Endodermal cell (in vitro differentiated cells): ENCODE measurements at places on chromosomes 2 and 18.

DNA sequence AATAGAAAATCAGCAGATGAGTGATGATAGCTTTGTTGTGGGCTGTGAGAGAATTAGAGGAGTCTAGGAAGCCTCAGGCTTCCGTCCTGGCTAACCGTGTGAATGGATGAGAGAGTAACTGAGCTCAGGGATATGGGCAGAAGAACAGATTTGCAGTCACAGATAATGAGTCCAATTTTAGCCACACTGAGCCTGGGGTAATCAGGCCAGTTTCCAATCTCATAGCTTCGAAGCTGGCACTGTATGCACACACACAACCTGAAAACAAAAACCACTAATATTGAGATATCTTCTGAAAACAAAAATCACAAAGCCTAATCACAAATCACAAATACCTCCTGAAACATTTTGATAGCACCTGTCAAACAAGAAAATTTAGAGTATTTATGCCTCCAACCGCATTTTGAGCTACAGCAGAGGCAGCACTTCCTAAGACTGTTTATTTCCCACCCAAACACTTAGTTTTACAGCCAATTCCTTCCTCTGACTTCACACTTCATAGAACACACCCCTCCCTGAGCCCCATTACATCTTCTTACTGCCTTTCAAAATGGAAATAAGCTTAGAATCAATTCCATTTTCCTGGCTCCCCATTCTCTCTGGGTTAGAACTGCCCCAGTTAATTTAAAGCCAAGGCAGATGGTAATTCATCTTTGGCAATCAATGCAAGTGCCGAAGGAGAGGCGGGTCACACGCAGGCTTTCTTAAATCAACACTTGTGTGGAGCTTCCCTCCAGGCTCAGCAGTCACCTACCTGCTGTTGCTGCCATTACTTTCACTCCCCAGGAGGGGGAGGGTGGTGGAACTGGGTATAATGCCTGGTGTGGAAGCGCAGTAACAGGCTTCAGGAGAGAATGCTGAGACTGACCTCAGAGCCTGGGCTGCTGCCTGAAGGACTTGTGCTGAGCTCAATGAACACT lies 18.9 kb downstream of the TTR start:
- DNase-seq, result peak; percentile 91
- H3K4me3 ChIP-seq, result no peak overlapping the region
- no peaks in the 10 kb centered on the region for H3K36me3 ChIP-seq

DNA sequence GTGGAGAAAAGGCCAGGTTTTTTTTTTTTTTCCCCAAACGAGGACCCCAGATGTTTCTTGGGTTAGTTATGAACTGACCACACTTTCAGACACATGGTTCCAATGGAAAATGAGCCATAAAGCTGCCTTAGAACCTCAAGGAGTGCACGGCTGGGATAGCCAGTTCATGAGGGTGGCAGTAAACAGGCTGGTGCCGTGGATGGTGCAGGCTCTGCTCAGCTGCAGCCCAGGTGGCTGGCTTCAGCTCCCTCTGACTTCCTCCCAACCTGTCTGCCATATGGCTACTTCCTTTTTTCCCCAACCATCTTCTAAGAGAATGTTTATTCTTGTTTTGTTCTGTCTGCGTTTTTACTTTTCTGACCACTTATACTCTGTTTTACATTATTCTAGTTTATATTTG lies 109.8 kb upstream of the LMAN1 start:
- no peak for DNase-seq
- H3K36me3 ChIP-seq, result no peaks in the 10 kb centered on the region
- no peak overlapping the region for H3K27ac ChIP-seq
- H3K4me3 ChIP-seq, result no peak overlapping the region

DNA sequence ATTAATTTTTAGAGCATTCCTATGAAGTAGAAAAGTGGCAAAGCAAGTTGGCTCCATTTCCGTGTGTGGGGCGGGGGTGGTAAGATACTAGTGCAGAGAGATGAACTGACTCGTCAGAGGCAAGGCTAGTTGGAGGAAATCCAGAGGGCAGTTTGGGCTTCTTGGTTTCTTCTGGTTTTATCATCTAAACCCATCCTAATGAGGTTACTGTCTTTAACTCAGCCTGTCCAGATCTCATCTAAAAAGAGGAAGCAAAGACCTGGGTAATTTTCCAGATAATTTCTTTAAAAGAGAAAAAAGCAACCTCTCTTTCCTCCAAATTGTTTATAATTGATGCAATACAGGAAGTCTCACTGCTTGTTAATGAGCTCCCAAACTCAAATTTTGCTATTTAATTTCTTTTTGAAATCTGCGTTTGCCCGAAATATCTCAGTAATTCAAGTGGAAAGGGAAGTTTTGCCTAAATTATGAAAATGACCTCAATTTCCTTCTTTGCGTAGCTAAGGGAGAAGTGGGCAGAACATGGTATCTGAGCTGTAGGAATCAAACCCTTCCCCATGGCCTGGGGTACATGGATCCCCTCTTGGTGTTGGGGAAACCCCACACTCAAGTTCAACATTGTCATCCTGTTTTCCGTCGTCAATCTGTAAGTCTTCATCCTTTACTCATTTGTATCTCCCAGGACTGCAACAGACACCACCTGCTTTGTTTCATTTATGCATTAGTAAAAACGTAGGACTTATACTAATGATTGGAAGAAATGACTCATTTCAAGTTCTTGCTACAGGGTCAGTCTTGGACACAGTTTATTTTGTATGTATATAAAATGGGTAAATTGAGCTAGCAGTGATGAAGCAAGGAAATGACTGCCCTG lies 89.1 kb upstream of the KLF7 start:
- H3K27me3 ChIP-seq, result no peaks in the 10 kb centered on the region
- H3K27ac ChIP-seq, result peak overlapping the region; percentile 94
- no peaks in the 10 kb centered on the region for H3K36me3 ChIP-seq
- H3K4me1 ChIP-seq, result peaks cover 16% of the 10 kb centered on the region

DNA sequence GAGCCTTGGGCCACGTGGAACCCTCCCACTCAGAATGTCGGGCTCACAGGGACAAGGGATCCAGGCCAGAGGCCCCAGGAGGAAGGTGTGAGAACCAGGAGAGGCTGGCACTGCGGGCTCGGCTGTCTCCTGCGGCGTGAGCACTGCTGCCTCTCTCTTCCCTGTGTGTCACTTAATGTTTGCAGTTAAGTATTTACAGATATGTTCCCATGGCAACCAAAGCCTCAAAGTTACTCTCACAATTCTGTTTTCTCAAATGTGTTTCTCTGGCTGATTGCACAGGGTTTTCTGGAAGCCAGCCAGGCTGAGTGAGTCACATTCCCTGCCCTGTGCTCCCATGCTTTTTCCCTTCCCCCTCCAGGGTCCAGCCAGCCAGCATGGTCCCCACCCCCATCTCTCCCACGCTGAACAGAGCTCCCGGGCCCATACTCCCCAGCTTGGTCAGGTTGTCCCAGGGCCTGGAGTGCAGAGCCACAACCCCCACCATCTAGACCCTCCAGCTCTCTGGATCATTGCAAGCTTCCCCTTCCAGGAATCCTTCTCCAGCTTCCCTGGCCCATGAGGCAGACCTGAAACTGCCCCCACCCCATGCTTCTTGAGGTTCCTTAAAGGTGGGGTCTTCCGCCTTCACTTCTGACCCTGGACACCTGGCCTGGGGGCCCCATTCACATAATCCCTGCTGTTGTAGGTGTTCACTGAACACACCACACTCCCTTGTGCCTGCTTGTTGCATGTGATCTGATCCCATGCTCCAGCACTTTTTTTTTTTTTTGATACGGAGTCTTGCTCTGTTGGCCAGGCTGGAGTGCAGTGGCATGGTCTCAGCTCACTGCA lies 265.9 kb downstream of the CELF4 start:
- no peak overlapping the region for H3K4me3 ChIP-seq
- no peaks in the 10 kb centered on the region for H3K27me3 ChIP-seq
- H3K4me1 ChIP-seq, result no peaks in the 10 kb centered on the region
- H3K27ac ChIP-seq, result peak overlapping the region; percentile 49

GRCh38 chr18:32919799-32920198 lies 147.0 kb upstream of the KLHL14 start:
- H3K4me1 ChIP-seq, result no peaks in the 10 kb centered on the region
- H3K27ac ChIP-seq, result no peak overlapping the region
- peak; percentile 87 for DNase-seq
- H3K4me3 ChIP-seq, result no peak overlapping the region
- H3K36me3 ChIP-seq, result no peaks in the 10 kb centered on the region

DNA sequence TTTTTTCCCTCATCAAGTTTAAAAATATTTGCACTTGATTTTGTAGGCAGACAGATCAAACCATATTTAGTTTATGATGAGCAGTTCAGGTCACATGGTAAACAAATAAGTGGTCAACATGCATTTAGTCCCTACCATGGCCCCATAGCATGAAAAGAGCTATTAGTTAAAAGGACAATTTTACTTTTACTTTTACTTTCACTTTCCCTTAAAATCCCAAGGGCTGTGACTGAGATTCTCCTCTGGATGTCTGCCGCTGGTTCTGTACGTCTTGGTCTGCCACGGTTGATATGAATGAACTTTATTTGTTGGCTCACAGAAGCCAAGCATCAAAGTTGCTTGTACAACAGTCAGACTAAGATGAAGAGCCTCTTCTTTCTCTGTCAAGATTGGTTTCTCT lies 626.2 kb upstream of the CDH7 start:
- H3K4me3 ChIP-seq, result no peak overlapping the region
- no peaks in the 10 kb centered on the region for H3K36me3 ChIP-seq
- no peaks in the 10 kb centered on the region for H3K4me1 ChIP-seq
- H3K27ac ChIP-seq, result no peak overlapping the region
- H3K27me3 ChIP-seq, result no peaks in the 10 kb centered on the region

GRCh38 chr2:119464981-119465380 lies 33.3 kb downstream of the TMEM37 start:
- no peaks in the 10 kb centered on the region for H3K27me3 ChIP-seq
- no peaks in the 10 kb centered on the region for H3K36me3 ChIP-seq
- no peaks in the 10 kb centered on the region for H3K4me1 ChIP-seq
- DNase-seq, result no peak

DNA sequence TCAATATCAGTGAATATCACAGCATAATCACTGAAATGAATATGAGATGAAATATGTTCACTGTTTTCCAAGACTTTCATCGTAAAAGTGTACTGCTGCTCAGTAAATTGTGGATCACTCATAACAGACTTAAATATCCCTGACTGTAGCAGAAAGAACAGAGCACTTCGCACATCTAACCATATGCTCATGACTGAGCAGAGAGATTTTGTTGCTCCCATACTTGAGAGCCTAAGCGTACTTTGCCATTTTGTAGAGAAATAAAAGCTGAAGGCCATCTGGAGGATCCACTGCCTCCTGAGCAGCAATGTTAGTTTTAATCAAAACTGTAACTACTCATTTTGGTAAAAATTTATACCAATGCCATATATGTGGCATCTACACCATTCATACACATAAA lies 243.5 kb downstream of the STK39 start:
- no peak overlapping the region for H3K27ac ChIP-seq
- peaks cover 8% of the 10 kb centered on the region for H3K4me1 ChIP-seq

GRCh38 chr18:45116116-45116515 lies 435.4 kb downstream of the SETBP1 start:
- no peak overlapping the region for H3K4me3 ChIP-seq
- DNase-seq, result no peak

DNA sequence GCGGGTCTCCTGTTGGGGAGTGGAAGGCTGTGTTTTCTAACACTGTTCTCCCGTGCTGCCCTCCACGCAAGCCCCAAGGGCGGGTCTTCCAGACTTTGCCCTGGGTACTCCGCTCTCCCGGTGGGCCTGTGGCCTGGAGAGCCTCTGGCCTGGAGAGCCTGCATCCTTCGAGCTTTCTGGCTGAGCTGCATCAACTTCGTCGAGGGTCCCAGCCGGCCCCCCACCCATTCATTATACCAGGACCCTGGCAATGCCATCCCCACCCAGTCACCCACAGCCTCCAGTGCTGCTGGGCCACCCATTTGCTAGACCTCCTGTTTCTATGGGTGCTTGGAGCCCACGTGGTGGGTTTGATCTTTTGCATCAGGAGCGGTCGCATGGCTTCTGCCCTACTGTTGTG lies 102.2 kb downstream of the PTGR3 start:
- no peaks in the 10 kb centered on the region for H3K4me1 ChIP-seq
- H3K4me3 ChIP-seq, result no peak overlapping the region
- no peaks in the 10 kb centered on the region for H3K36me3 ChIP-seq
- DNase-seq, result no peak
- no peak overlapping the region for H3K27ac ChIP-seq

GRCh38 chr2:11996618-11997017 lies 250.2 kb downstream of the LPIN1 start:
- H3K27me3 ChIP-seq, result no peaks in the 10 kb centered on the region
- no peak for DNase-seq
- H3K4me3 ChIP-seq, result no peak overlapping the region
- no peak overlapping the region for H3K27ac ChIP-seq
- no peaks in the 10 kb centered on the region for H3K36me3 ChIP-seq

DNA sequence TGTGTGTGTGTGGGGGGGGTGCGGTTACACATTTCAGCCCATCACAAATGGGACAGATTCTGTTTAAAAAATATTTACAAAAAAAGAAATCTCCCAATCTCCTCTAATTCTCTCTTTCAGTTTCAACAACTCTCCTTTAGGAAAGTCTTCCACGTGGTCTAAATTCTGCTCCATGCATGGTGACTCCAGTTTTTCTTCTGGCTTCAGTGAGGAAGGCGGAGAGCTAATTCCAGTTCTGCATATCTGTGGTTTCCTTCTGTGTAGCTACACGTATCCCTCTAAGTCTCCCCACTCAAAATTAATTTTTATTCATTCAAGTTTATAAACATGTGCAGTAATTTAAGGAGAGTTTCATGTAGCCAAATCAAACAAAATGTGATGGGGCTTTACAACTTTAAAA lies 111.6 kb downstream of the SLC4A3 start:
- no peak for DNase-seq
- H3K4me3 ChIP-seq, result no peak overlapping the region
- no peak overlapping the region for H3K27ac ChIP-seq
- H3K36me3 ChIP-seq, result no peaks in the 10 kb centered on the region
- H3K27me3 ChIP-seq, result no peaks in the 10 kb centered on the region

- no peaks in the 10 kb centered on the region for H3K36me3 ChIP-seq
- no peaks in the 10 kb centered on the region for H3K4me1 ChIP-seq
- H3K4me3 ChIP-seq, result no peak overlapping the region
- H3K27me3 ChIP-seq, result peaks cover 3% of the 10 kb centered on the region
These were observed 658.4 kb upstream of the FSHR start for GRCh38 chr2:49812730-49813129.

DNA sequence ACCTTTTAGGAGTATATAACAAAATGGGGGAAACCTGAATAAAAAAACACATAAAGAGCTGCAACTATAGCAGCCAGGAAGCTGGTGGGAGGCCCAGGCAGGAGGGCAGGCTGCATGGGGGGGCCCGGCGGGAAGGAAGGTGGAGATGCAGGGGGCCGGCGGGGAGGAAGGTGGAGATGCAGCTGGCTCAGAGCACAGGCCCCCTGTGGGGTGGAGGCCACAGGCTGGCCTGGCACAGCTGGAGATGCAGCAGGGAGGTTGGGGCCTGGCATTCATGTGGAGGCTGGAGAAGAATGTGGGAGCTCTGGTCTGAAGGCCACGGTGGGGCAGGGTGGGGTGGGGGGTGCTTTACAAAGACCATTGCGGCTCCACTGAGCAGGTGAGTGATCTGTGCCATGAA lies 31.4 kb downstream of the FAM228A start:
- no peak for DNase-seq
- H3K4me1 ChIP-seq, result no peaks in the 10 kb centered on the region
- H3K27ac ChIP-seq, result no peak overlapping the region
- no peak overlapping the region for H3K4me3 ChIP-seq
- no peaks in the 10 kb centered on the region for H3K36me3 ChIP-seq

- H3K4me3 ChIP-seq, result peak within 1 kb of the TSS; percentile 80
- no peak within 1 kb of the TSS for H3K27ac ChIP-seq
- no peaks in the 10 kb centered on the region for H3K36me3 ChIP-seq
- peaks cover 2% of the 10 kb centered on the region for H3K4me1 ChIP-seq
- DNase-seq, result peak; percentile 99
These were observed at the start of gene SEMA4F for GRCh38 chr2:74653985-74654882. TSS of gene SEMA4F (plus strand) at chr2:74654247. CDS start at chr2:74654377, 130 bp downstream.
